ENCODE measurements at places on chromosomes 3 and 15.

DNA sequence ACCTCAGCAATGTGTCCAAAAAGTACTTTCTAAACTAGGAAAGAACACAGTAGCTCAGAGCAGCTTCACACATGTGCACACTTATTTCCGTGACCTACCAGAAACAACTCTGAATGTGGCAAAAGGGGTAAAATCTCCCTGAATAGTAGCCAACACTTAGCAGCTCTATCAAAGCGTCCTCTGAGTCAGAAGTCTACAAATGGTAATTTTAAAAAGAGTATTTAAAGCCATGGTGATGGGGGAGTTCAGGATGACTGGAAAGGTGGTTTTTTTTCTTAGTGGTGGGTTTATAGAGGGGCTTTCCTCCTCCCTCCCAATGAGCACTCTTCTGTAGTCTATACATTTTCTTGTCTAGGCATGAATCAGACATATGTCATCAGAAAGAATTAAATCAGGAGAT is 223.8 kb upstream of the PRICKLE2 start:
- no peak for DNase-seq

GRCh38 chr3:169199283-169199682 is 464.2 kb downstream of the MECOM start:
- DNase-seq: no peak

DNA sequence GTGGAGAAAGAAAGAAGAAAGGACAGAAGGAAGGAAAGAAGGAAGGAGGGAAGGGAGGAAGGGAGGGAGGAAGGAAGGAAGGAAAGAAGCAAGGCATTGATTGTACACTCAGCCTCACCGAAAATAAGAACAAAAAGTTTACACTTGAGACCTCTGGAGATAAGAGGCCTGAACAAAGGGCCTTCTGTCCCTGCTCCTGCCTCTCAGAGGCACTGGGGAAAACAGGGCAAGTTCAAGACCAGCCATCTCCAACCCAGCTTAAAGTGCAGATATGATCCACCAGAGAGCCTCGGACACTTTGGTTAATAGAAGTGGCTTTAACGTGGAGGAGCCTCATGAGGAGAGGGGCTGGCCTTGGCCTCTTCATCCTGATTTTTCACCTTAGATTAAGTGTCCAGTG is 582.9 kb upstream of the PPP2R3A start:
- DNase-seq: no peak

GRCh38 chr3:51311055-51311454 is 74.0 kb upstream of the MANF start:
- DNase-seq: peak; percentile 1

DNA sequence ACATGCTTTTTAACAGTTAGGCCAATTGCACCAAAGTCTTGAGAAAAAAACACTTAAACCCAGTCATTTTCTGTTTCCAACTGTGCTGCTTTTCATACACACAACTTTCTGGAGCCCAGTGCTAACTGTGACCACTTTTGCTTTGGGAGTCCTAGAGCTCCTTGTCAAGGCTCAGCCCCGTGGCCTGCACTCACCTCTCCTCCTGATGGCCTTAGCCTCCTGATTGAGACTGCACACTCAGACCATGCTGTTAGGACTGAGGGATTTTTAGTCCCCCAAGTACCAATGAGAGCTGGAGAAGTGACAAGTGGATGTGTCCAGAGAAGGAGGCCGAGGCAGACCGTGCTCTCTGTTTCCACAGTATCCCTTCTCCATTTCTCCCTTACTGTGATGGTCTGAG is 15.2 kb upstream of the RARRES1 start:
- DNase-seq: no peak

GRCh38 chr15:71050461-71050860 is 64.8 kb upstream of the THSD4 start:
- no peak for DNase-seq

DNA sequence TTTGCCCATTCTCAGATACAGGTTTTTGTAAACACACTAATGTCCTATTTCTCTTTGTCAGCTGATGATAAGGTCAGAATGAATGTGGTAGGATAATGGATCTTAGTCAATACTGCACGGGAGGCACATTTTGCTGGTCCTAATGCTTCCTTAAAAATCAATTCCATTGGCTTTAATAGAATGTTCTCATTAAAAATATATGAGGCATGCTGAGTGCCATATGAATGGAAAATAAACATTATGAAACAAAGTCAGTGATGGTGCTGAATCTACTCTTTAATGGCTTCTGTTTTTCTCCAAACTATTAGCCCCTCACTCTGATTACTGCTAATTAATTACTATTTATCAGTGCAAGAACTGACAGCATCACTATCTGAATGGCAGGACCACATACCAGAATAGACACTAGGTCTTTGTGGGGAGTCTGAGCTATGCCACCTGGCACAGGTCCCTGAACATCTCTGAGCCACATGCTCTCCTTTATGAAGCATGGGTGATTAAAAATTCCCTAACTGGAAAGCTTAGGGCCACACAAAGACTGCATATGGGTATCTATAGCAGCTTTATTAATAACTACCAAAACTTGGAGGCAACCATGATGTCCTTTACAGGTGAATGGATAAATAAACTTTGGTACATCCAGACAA is 278.9 kb downstream of the MEX3B start:
- no peak for DNase-seq

DNA sequence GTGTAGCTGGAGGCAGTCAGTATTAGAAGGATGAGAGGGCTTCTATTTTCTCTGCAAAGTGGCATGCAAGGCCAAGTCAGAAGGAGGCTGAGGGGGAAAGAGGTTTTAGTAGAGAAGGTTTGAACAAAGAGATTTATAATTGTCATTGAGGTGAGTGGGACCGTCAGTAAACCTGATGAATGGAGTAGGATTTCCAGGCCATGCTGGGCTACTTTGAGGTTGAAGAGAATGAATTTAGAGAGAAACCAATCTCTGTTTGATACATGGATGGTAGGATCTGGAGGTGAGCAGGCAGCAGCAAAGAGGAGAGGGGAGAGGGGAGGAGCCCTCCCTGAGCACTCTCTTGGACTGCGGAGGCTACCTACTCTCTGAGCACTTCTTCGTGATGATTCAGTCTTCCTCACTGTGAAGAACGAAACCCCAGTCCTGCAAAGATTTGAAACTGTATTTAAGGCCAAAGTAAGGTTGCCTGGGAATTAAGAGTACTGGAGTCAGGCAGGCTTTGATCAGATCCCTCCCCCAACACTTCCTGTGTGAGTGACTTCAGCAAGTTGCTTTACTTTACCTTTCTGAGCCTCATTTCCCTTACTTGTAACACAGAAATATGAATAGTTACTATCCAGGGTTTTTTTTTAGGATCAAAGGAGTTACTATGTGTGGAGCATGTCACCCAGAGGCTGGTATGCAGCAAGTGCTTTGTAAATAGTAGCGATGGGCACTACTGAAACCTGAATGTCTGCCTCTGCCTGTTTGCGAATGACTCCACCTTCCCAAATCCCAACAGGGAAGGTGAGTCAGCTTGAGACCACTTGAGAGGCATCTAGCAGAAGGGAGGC is 75.8 kb downstream of the RPL39L start:
- peak; percentile 57 for DNase-seq

GRCh38 chr3:50150863-50151686 is 4.0 kb upstream of the SEMA3F start:
- DNase-seq: no peak

- DNase-seq: no peak
These were observed 84.7 kb upstream of the PTX3 start for GRCh38 chr3:157351981-157352380.

- DNase-seq: no peak
These were observed 551 bp downstream of the NCBP2 start for GRCh38 chr3:196941729-196942225.

- no peak for DNase-seq
These were observed 102.3 kb downstream of the P2RY1 start for GRCh38 chr3:152937234-152937633.

DNA sequence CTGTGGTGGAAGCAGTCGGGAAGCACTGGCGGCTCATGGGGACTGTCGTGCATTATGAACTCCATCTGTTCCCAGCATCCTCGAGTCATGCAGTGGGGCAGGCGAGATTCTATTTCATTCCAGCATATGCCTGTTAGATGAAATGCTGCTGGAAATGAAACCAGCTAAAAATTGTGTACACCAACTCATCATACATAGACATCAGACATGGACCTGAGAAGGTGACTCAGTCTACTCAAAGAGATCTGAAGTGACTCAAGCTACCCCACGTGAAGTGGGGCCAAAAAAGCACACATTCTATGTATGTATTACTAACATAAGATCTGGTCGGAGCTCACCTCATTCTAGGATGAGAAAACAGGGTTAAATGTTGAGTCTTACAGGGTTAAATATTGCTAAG is 47.5 kb upstream of the FAM98B start:
- DNase-seq: peak; percentile 57

- no peak for DNase-seq
These were observed 244.7 kb downstream of the NSUN3 start for GRCh38 chr3:94307588-94307987.

DNA sequence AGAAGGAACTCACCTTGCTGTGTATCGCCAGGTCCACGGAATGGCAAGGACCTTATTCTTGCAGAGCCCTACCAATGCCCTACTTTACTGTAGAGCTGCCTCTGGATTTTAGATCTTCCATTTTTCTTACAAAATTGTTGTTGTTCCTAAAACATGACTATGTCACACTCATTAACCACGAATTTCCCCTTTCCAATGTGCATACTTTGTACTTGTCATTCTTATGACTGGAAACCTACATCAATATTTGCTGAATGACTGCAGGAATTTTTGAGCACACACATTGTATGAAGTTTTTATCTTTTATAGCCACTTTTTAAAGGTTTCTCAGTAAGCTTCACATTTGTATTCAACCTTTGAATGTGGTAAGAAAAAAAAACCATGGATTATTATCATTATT is 35.9 kb upstream of the CMSS1 start:
- DNase-seq: peak; percentile 86

DNA sequence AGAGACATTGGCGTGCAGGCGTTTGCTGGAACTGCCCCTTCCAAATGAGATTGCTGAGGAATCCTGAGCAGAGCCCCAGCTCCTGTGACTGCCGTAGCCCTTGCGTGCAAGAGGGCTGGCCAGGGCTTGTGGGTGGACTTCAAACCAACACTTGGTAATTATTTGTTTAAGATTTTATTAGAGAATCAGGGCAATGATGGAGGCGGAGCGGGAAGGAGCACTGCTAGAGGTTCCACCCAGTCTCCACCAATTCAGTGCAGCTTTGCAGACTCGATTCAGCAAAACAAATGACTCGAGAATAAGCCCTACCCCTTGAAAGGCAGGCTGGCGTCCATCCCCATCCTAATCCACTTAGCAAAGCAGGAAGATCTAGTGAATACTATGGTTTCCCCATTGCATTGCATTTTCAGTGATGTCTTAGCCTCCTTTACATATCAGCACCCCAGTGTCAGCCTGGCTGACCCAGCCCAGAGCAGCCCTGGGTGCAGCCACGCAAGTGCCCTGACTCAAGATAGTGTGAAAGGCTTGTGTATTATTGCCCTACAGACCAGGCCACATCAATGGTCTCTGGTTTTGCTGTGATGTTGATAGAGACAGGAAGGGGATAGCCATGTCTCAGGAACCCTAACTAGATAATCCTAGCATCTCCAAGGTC is 26.0 kb downstream of the GLDN start:
- peak; percentile 1 for DNase-seq

- peak; percentile 85 for DNase-seq
These were observed 13.2 kb downstream of the TNIK start for GRCh38 chr3:171446801-171447578.

GRCh38 chr3:128996726-128997125 is 2.9 kb upstream of the CFAP92 start:
- DNase-seq: no peak

DNA sequence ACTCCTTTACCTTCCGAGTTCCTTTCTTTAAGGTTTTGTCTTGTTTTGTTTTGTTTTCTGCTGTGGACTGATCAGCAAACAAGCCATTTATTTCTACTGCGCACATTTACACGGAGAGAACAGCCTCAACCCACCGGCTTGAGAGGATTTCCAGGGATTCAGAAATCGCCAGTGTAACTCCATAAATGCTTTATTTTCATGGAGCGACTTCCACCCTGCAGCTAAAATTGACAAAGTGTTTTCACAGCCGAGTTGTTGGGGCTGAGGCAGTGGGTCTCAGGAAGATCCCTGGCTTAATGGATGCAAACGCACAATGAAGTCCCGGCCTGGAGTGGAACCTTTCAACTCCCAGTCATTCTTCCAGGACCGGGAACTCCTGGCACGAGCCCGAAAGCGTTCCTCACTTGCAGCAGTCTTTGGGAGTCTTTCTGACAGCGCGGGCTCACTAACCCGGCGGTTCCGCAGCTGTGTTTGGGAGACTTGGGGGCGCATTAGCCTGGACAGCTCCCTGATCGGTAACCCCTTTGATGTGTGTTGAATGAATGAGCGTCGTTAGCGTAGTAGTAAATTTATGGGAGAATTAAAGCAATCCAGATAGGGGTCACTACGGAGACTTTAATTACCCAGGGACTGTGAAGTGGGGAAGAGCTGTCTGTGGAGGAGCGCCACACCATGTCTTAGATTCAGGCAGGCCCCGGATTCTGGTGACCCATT is 785 bp upstream of the MYRIP start:
- DNase-seq: no peak

DNA sequence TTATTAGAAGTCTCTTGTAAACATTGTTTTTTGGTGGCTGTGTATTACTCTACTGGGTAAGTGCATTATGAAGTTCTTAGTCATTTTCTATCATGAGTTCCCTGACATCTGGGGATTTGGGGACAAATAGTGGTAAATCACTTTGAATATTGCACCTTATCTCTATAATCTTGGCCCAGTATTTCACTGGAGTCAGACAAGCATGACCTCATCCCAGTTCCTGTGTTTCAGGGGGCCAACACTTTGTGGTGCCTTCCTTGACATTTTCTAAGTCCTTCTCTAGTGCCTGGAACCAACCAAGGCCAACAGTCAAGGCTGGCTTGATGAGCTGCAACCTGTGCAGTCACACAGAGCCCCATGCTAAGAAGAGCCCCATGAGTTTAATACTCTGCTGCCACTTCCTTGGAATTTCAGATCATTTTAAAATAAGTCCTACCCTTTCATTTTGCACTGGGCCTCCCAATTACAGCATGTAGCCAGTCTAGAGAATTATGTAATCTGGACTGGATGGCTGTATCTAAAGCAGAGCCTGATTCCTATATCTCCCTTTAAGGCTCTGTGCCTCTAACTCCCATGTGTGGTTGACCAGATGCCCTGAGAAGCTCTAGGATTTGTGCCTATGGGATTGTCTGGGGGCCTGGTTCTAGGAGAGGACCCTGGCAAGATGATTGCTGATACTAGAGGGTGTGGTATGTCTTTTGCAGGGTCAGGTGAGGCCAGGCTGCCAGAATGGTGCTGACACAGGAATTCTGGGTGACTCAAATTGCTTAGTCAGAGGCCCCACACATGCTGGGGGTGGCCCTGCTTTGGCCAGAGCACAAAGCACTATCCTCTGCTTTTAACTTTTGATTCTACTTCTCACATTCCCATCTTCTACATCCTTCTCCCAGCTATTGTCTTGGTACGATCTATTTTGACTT is 319.6 kb upstream of the TBC1D5 start:
- DNase-seq: peak; percentile 67

- no peak for DNase-seq
These were observed 32.6 kb upstream of the GABRB3 start for GRCh38 chr15:26805470-26805869.
